ENCODE measurements at places on chromosomes 16 and 17.

- DNase-seq = no peak
Measured at GRCh38 chr16:8852534-8852933, 16.3 kb downstream of the CARHSP1 start.

DNA sequence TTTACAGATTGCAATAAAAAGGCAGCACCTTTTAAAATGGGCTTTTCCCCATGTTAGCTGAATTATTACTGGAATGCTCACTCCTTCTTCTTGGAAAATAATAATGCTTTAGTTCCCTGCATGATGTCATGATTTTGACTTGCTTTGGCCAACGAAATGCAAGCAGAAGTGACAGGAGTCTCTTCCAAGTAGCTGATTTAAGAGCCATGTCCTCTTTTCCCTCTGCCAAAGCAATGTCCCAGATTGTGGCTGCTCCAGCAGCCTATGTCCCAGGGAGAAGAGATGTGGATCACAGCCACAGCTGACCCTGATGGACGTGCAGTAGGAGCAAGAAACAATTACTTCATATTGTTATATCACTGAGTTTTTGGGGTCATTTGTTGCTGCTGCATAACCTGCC is 246.6 kb downstream of the HAPSTR1 start:
- no peak for DNase-seq

DNA sequence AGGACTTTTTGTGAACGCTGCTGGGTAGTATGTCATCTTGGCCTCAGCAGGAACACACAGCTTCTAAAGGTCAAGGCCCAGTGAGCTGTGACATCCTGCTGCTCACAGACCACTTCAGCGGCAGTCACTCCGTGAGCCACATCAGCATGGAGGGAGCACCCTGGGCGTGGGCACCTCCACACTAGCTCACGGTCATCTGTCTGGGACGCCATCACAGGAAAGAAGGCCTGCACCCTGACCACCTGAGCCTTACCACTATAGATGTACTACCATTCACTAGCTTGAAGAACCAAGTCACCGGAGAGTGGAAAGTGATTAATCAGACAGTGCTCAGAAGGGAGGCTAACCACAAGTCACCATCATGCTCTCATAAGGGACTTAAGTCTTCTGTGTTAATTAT is 3.3 kb downstream of the AXIN1 start:
- no peak for DNase-seq

DNA sequence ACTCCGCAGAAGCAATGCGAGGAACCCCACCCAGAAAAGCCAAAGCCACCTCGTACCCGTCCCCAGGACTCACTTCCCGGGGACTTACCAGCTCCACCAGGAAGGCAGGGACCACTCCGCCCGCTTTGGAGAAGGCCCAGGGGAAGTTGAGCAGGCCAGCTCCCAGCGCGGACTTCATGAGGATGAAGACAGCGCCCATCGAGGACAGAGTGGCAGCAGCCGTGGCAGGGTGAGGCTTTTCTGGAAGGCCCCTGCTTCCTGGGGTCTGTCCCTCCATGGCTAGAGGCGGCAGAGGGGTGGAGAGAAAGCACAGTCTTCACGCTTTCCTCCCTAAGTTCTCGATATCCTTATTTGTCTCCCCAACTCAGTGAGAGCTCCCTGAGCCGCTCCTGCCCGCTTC is 714 bp downstream of the SLC38A8 start:
- DNase-seq = no peak

DNA sequence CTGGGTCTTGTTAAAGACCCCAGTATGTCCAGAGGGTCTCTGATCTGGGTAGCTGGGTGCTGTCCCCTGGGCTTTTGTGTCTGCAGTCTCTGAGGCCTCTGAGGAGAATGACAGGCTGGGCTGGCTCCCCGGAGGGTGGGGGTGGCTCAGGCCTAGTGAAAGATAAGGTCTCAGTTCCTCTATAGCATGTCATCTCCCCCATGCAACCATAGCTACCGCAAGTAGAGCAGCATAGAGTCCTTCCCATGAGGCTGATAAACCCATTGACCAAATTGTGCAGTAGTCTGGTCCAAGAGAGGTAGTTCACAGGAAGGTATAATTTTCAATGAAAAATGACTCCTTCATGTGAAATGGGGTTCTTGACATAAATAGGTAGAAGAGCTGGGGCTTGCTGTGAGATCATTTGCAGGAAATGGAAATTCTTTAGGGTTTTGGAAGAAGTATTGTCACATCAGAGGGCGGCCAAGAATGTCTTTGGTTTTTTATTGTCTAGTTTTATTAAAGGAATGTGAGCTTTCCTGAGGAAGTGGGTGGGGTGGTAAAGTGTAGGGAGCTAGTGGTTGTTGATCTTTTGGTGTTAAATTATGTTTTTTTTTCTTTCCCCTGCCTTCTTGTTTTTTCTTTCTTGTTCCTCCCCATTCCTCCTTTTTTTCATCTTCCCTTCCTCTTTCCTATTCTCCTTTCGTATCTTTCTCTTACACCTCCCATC is 21.0 kb downstream of the SLC7A6OS start:
- DNase-seq = peak; percentile 56

DNA sequence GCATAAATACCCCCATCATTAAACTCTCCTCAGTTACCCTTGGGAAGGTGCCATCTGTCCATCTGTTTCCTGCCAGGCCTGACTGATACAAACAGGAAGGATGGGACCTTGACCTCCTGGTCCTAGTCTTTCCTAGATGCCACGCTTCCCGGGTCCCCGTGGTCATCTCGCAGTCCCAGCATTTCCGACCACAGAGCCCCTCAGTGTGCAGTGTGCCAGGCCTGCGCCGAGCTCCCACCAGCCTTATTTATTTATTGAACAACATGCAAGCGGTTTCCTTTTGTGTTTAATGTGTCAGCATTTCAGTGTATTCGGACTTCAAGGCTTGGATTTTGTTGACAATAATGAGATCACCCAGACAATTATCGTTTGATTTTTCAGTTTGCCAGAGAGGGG is 45.6 kb upstream of the NKD1 start:
- DNase-seq = no peak

- DNase-seq = no peak
Measured at GRCh38 chr17:10814075-10814474, 10.2 kb upstream of the TMEM238L start.

DNA sequence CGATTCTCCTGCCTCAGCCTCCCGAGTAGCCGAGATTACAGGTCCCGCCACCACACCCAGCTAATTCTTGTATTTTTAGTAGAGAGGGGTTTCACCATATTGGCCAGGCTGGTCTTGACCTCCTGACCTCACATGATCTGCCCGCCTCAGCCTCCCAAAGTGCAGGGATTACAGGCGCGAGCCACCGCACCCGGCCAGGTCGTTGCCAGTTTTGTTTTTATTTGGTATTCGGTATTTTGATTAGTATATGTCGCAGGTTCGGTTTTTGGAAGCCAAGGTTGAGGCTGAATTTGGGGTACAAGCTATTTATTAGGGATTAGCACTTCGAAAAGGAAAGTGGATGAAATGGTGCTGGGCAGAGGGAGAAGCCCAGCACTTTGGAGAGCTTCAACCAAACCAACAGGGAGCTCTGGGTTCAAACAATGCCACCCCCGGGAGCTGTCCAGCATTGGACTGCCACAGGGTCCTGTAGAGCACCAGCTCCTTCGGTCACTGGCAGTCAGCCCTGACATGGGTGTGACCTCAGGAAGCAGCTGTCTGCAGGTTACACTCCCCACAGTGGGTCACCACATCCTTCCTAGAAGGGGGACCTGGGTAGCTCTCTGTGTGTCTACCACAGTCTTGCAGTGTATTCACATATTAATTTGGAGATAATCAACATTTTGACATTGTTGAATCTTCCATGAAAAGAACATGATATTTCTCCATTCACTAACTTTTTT is 1.5 kb upstream of the CLEC10A start:
- DNase-seq = no peak

- DNase-seq = no peak
Measured at GRCh38 chr17:49616086-49616485, 40.4 kb downstream of the NXPH3 start.

GRCh38 chr16:17768257-17768656 is 297.5 kb upstream of the XYLT1 start:
- no peak for DNase-seq

Data from activated T-cell treated with anti-CD3 and anti-CD28 coated beads, Interleukin-2, amount 50 U/mL, for 1 hour (primary cell).